ENCODE measurements at places on chromosomes 4 and X.

- no peak for DNase-seq
Measured at GRCh38 chrX:78931814-78932213, 13.4 kb upstream of the P2RY10 start.

GRCh38 chr4:4480205-4480604 is 61.6 kb downstream of the STX18 start:
- no peak for DNase-seq

DNA sequence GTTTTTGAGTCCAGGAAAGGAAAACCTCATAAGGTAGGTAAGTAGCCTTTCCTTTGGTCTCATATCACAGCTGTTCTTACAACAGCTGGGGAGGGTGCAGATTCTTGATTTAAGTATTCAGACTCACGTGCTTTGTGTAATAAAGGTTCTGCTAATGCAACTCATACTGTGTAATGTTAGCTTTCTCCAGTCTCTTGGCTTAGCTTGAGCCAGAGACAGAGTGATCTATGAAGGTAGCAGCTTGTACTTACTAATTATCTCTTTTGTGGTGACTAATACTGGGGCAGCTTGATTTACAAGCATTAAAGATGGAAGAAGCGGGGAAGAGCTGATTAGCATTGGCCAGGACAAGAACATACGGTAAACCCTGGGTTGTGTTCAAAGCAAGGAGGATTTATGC is 80.3 kb downstream of the LNX1 start:
- DNase-seq = no peak

GRCh38 chrX:57647020-57647419 is 33.0 kb downstream of the NLRP2B start:
- DNase-seq = no peak

DNA sequence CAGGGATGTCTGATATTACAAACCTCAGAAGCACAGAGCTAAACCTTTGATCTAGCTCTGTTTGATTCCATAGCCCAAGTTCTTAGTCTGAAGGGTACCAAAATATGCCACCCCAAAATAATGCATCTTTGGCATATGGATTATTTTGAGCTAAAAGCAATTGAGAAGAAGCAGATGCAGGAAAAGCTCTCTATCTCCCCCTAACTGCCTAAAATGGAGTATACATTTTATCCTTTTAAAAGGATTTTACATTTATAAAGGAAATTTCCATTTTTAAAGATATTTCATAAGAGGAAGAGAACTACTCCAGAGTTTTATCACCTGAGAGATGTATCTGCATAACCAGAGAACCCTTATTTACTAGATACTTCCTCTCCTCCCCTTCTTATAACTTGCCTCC is 158.7 kb downstream of the ZNF674 start:
- no peak for DNase-seq

- no peak for DNase-seq
Measured at GRCh38 chrX:123222920-123223319, 38.8 kb downstream of the GRIA3 start.

- DNase-seq = peak; percentile 20
Measured at GRCh38 chrX:69321006-69321655, 155.9 kb upstream of the PJA1 start.

GRCh38 chrX:45806410-45807121 is 605.9 kb upstream of the DIPK2B start:
- DNase-seq = no peak

DNA sequence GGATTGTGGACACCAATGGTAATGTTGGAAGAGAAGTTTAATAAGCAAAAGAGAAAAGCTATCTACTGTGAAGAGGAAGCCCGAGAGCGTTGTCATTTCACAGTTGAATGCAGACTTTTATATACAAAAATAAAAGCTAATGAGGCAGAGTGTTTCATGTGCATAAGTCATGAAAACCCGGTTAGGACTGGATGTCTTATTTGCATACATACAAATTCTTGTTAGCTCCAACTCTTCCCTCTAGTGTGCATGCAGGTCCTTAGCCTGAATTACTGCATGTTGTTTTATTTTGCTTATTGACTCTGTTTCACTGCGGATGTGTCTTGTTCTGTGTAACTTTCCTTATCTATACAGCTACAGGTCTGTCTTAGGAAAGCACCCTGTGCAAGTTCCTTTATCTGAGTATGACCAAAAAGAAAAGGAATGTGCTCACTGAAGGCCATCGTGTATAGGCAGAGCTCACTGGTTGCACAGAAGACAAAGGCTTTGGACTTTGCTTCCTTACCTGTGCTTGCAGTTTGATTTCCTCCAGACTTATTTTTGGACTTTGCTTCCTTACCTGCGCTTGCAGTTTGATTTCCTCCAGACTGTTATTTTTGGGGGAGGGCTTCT is 25.1 kb upstream of the UGT2B11 start:
- DNase-seq = no peak

- no peak for DNase-seq
Measured at GRCh38 chrX:30900227-30900626, 11.2 kb upstream of the TAB3 start.

- no peak for DNase-seq
Measured at GRCh38 chr4:102104278-102104677, 241.0 kb downstream of the SLC39A8 start.

GRCh38 chrX:118521435-118521834 is 25.8 kb downstream of the DOCK11 start:
- DNase-seq = no peak

- no peak for DNase-seq
Measured at GRCh38 chrX:15834827-15835595, 19.6 kb downstream of the AP1S2 start.

- DNase-seq = no peak
Measured at GRCh38 chrX:13005661-13006473, 31.0 kb downstream of the TMSB4X start.

- DNase-seq = no peak
Measured at GRCh38 chr4:53902786-53903185, 161.6 kb downstream of the CHIC2 start.

GRCh38 chr4:26729027-26729426 is 131.6 kb upstream of the STIM2 start:
- DNase-seq = no peak

GRCh38 chr4:47617607-47618006 is 132.5 kb downstream of the ATP10D start:
- DNase-seq = no peak

- no peak for DNase-seq
Measured at GRCh38 chrX:152588206-152588605, 49.5 kb upstream of the GABRQ start.

DNA sequence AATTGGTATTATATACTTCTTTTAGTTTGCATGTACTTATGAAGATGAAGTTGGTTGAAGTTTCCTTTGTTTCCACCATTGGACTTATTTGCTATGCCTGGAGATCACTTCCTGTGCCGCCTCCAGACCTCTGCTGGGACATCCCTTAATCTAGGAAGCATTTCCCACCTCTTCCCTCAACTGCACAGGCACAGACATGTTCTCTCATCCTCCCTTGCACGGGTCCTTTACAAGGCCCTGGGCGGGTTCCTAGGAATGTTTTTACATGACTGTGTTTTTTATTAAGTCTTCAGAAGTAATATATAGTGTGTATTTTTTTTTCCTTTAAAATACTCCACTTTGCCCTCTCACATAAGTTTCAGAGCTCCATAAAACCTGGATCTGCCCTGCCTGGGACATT is 51.0 kb downstream of the TMEM131L start:
- DNase-seq = no peak

DNA sequence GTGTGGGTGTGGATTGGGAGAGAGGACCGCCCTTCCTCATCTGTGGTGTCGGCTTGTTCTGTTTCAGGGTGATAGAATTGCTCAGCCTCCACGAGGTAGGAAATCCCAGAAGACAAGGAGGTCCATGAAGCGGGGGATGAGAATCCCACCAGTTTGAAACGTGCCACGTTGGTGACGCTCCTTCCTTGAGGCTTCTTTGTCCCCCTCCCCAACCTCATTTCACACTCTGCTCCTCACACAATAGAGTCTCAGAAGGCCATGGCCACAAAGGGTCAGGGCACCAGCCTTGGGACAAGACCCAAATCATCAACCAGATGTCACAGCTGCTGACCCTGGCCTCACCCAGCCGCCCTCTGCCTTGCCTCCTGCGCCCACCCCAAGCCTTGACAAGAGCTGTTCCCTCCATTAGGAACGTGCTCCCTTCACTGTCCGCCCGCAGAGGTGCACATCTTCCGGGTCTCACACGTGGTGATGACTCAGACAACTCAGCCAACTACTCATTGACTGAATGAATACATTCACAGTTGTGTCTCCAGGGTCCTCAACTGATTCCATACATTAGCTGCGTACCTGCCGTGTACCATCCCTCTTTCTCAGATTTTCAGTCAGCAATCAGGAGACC is 18.3 kb downstream of the BLOC1S4 start:
- no peak for DNase-seq

GRCh38 chrX:9191392-9191791 is 157.5 kb upstream of the FAM9B start:
- DNase-seq = no peak

GRCh38 chr4:78057135-78057599 is at the start of gene FRAS1:
Gene FRAS1, plus strand, starts transcription at chr4:78057323. Its CDS starts 687 bp downstream, at chr4:78058010.
- peak; percentile 44 for DNase-seq

GRCh38 chrX:18160369-18160768 is 60.3 kb downstream of the BEND2 start:
- no peak for DNase-seq

- DNase-seq = no peak
Measured at GRCh38 chr4:147014946-147015345, 69.3 kb upstream of the TTC29 start.

DNA sequence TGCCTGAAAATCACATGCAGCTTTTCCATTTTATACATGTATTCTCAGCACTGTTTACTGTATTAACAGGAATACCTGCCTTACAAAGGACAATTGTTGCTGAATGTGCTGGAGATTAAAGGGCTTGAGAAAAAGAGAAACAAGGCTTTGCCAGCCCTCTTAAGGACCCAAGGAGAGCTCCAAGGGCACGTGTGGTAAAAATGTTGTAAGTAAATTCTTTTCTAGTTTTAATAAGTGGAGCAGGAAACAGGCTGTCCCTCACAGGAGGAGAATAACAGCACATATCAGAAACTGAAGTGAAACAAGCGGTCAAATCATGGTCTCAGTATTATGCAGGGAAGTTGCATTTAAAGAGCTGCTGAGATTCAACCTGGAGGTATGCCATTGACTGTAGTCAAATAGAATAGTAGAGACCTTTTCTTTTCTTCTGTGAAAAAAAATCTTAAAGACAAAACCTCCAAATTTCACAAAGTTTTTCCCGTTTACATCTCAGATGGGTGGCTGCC is 18.5 kb downstream of the IGFBP7 start:
- DNase-seq = no peak

DNA sequence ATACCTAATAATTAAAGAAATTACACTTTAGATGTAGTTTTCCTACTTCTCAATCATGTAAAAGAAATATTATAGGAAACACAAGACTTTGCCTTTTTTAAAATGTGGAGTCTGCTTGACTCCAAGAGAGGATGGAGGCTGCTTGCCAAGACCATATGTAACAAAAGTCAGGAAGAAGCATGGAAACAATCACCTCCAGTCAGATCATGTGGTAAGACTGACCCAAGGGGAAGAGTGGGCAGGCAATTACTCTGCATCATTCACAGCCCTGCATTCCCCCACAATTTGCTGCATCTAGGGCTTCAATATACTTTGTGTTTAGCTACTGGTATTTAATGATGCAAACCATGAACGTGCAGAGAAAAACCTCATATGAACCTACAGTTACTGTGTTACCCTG is 78.0 kb upstream of the RXFP1 start:
- DNase-seq = no peak

GRCh38 chr4:58644549-58644948 is 1534.4 kb upstream of the IGFBP7 start:
- no peak for DNase-seq
